ENCODE measurements at places on chromosomes 5 and 9.

GRCh38 chr5:129387944-129388343 is 72.2 kb upstream of the ADAMTS19 start:
- no peak for DNase-seq

DNA sequence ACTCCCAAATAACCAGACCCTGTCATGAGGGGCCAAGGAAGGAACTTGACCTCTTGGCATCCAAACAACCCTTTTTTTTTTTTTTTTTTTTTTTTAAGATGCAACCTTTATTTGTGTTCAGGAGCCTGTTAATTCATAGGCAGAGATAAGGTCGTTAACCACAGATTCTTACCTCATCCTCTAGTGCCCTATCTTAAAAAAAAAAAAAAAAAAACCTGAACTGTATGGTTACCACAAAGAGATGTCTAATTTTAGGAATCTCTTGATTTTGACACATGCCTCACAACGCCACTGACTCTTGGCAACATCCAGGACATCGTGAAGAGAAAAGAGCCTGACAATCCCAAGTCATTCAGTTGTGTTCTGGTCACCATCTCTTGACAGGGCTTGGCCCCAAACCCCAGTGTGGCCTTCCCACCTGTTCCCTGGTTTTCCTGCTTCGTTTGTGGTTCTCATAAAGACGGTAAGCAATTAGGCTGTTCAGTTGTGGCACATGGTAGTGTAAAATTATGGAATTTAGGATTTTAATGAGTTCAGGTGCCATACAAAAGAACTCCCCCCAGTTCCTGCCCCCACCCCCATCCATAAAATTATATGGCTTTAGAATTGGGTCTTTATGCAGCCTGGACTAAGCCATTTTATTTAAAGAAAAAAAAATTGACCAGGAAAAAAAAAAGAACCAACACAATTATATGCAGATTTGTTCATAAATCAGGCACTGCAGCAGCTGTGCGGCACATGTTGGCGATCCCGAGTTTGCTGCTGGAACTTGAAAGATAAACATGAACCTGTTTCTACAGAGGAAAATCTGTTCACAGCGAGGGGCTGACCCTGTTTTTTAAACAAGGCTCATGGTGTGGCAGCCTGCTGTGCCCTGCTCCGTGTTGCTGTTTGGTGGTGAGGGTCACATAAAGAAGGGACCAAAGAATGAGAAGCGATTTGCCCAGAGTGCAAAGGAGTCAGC is 267.8 kb upstream of the CLINT1 start:
- no peak for DNase-seq

DNA sequence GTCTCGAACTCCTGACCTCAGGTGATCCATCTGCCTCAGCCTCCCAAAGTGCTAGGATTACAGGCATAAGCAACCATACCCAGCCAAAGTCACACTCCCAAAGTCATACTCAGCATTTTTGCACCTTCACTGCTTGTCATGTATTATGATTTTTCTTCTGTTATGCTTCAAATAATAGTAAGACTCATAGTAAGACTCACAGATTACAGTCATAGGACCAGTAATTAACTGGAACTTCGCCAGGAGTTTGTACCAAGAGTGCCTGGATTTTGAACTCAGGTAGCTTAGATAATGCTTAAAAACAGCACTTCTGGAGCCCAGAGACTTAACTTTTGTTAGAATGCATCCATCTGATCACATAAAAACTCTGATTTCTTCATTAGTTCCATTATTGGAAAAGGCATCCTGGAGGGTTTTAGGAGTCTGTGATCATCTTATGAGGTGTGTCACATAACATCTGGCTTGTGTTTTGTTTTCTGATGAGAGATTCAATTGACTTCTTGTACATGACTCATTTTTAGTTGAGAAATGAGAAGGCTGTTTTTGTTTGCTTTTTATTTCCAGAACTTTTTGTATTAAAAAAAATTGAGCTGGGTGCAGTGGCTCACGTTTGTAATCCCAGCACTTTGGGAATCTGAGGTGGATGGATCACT is 131.5 kb downstream of the ADAMTS19 start:
- DNase-seq: no peak

GRCh38 chr5:29758986-29759421 is 1434.5 kb upstream of the CDH6 start:
- no peak for DNase-seq

GRCh38 chr5:598564-598890 is 13.6 kb upstream of the CEP72 start:
- no peak for DNase-seq

DNA sequence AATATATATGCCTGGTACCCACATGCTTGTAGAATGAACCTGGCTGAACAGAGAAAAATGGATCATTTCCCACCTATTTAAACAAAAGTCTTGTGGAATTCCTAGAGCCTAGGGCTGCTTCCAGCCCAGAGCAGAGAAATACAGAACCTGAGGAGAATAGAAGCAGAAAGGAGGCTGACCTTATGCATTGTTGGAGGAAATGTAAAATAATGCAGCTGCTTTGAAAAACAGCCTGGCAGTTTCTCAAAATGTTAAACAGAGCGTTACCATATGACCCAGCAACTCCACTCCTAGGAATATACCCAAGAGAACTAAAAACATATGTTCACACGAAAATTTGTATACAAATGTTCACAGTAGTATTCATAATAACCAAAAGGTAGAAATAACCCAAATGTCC is 15.1 kb downstream of the MAPKAP1 start:
- DNase-seq: no peak

- peak; percentile 55 for DNase-seq
These were observed 2.7 kb downstream of the BNC2 start for GRCh38 chr9:16867576-16868311.

DNA sequence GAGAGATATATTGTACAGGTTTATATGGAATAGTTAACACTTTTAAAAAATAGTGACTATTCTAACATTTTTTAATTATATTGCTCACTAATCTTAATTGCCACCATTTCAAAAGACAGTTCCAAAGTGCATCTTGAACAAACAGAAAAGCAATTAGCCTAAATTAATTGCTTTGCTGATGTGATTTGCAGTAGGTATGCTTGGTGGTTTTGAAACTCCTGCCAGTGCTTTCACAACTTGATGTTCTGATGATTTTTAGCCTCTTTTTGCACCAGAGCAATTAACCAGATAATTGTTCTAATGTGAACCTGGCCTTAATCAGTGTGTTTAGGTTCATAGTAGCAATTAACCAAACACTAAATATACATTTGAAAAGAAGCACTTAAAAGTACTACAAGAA is 207.6 kb downstream of the FBXL17 start:
- no peak for DNase-seq

DNA sequence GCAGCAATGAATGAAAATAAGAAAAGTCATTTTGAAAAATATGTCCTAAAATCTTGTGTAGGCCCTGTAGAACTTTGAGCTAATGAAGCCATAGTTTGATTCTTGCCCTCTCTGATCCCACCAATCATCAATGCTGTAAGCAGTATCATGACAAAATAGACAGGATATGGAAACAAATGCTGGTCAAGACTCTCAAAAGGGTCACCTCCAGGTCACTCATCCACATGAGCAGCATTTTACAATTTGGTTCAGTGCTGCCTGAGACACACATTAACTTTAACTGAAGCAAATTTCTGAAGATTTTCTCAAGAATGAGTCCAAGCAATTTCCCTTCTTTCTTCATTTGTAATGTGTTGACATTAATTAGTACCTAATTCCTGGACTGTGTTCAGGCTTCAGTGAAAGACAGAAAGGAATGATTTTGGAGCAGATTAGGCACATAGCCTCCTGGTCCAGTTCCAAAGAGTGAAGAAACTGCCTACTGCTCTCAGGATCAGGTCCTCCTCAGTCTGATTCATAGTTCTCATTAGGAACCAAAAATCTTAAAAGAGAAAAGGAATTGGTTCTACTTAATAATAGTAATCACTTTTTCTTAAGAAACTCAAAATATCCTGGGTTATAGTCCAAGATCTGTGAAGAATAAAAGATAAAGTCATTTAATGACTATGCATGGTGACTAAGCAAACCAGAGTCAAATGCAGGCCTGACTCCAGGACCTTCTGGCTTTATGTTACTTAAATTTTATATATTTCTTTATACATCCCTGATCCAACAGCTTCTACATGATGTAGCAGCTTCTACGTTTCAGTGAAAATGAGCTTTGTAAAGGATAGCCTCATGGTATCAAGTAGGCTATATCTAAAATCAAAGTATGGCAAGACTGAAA is 192.1 kb upstream of the RGMB start:
- no peak for DNase-seq

GRCh38 chr9:122464633-122465567 is 12.8 kb downstream of the OR1J1 start:
- DNase-seq: peak; percentile 74

DNA sequence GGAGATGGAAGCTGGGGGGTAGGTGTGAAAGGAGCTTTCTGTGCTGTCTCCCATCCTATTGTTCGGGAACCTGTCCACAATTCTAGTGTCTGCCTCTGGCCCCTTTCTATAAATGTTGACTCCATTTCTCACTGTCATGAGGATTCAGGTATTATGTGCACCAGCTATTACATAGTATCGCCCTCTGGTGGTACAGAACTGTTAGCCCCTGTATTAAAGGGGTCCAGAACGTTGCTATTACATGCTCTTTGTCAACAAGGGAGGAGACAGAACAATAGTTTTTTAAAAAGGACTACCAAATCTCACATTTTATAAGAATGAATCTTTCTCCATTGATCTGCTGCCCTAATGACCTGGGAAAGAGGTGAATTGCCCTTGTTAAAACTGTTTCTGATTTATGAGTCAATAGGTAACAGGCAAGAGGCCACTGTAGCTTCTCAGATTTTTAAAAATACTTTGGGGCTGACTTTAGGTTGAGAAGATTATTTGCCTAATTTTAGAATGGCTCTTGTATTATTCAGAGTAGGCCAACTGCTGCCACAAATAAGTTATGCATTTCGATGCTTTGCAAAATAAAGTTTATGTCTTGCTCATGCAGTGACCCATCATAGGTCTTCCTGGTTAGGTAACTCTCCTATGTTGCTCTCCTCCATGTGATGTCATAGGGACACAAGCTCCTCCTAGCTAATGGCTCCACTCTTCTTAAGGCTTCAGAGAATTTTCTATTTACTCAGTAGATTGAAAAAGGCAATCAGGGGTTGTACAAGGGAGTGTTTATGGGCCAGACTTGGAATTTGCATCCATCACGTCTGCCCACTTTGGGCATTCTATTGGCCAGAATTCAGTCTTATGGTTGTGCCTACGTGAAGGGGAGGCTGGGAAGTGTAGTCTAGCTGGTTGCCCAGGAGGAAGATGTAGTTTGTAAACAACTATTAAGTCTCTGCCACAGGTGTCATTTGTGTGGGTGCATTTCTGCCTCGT is 20.8 kb downstream of the DCANP1 start:
- DNase-seq: peak; percentile 49

DNA sequence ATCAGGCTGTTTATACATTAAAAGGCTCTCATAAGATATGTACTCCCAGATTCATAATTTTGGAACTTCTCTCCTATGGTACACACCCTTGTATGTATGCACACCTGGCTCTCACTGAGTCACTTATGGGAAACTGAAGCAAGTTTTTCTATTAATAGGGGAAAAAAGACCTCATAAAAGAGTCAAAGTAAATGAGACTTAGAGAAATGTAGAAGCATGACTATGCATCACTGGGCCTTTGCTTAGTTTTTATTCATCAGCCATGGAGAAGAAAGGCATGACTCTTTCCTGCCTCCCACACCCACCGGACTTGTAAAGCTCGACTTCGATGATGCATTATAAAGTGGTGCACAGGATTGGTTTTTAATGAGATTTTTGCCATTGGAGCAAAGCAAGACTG is 28.2 kb downstream of the MTAP start:
- no peak for DNase-seq

GRCh38 chr9:107620801-107621200 is 131.2 kb upstream of the KLF4 start:
- no peak for DNase-seq

DNA sequence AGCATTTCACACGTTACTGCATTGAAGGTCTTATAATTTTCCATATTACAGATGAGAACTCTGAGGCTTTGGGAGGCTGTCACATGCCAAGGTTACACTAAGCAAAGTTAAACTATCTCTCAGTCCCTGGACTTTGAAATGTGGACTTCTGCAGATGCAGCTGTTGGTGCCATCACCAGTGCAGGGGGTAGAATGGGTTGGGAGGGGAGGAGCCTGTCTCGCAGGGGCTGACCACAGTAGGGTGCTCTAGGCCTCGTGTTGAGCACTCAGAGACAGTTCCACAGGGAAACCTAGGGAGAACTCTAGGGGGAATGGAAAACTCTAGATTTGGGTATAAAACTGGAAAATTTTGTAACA is 220.9 kb downstream of the MAPKAP1 start:
- no peak for DNase-seq

DNA sequence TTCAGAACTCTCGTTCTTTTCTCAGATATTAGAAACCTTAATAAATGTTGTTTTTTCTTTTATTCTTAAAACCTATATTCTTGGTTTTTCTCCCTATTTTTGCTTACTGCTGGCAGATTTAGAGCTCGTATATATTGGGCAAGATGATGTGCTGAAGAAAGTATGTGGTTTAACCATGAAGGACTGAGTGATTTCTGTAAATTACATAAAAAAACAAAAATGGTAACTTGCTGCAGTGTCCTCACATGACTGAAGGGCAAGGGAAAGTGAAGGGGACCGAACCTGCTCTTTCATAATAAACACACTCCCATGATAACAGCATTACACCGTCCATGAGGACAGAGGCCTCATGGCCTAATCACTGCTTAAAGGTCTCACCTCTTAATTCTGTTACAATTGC is 393.8 kb upstream of the ZNF608 start:
- DNase-seq: no peak

GRCh38 chr9:36597412-36598178 is 24.9 kb downstream of the MELK start:
- peak; percentile 56 for DNase-seq

GRCh38 chr9:105373723-105374122 is 74.1 kb upstream of the FSD1L start:
- no peak for DNase-seq

GRCh38 chr5:169350759-169351240 is 49.9 kb upstream of the SLIT3 start:
- DNase-seq: peak; percentile 97
